ENCODE measurements at places on chromosomes 16 and 17.

GRCh38 chr17:72004011-72004427 lies 116.8 kb upstream of the SOX9 start:
- no peak for DNase-seq

DNA sequence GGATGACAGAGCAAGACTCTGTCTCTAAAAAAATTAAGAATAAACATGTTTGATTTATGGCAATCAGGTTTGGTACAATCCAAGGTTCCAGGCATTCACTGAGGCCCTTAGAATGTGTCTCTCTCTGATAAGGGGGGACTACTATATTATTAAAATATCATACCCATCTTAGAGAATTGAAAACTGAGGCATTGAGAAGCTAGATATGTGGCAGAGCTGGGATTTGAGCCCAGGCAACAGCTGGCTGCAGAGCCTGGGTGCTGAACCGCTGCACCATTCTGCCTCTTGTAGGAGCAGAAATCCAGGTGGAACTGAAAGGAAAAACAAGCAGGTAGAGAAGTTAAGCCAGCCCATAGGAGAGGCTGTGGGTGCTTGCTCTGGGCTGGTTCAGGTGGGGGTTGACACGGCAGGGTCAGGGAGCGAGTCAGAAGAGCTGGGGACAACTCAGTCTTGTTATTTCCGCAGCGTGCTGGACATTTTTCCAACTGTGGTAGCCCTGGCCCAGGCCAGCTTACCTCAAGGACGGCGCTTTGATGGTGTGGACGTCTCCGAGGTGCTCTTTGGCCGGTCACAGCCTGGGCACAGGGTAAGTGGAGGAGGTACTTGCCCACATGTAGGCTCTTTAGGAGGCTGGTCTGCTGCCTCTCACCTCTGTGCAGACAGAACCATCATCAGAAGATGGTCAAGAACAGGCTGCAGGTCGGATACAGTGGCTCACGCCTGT lies 62.5 kb downstream of the WIPI1 start:
- DNase-seq, result no peak

DNA sequence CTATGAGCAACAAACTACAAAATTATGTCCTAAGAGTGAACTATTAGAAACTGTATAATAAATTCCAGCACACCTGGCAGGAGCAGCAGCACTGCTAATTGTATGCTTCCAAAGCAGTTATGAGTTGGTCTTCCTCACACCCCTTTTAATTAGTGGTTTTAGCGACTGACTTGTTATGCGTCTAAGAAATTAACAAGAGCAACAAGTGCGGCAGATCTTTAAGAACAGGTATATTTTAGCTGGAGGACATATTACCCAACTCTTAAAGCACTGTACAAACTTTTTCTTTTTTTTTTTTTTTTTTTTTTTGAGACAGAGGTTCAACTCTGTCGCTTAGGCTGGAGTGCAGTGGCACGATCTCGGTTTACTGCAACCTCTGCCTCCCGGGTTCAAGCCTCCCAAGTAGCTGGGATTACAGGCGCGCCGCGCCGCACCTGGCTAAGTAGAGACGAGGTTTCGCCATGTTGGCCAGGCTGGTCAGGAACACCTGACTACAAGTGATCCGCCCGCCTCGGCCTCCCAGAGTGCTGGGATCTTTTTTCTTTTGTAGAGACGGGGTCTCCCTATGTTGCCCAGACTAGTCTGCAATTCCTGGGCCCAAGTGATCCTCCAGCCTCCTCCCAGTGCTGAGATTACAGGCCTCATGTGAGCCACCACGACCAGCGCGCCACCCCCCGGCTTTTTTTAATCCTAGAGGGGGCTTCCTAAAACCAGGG lies 1.6 kb upstream of the FBXL20 start:
- DNase-seq, result no peak

- DNase-seq, result peak; percentile 7
Observed at GRCh38 chr16:49856672-49857330, 889 bp upstream of the ZNF423 start.

- DNase-seq, result no peak
Observed at GRCh38 chr16:8722025-8722348, 47.6 kb downstream of the ABAT start.

DNA sequence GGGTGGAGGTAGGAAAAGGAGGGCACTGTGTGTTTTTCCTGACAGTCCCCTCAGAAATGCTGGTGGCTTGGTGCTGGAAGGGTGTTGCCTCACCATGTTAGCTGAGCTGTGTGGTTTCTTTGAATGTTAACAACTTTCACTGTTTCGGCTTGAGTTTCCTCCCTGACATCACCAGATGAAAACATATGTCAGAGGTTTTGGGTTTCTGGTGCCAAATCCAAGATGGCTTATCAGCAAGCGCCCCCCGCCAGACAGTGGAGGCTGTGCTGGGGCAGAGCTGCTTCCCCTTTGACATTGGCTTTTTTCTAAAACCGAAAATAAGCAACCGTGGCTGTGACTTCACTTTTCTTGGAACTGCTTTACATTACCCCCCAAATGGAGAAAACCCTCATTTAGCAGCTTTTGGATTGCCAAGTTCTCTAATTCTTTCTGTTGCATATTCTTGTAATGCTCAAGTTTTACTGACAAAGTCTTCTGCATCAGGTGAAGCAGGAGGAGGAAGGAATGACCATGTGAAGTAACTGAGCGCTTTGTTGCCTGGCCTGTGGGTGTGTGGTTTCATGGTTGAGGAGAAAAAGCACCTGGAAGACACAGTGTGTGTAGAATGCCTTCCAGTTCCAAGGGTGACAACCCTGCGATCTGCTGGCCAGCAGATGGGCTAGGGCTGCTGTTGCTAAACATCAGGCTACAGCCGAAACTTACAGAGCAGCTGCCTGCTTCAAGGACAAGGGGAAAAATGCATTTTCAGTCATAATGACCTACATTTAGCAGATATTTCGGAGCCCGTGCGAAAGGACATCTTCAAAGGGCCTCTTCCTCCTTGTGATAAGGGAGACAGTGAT lies 9.7 kb downstream of the RMI2 start:
- DNase-seq, result no peak

GRCh38 chr17:68605914-68606313 lies 4.7 kb upstream of the FAM20A start:
- DNase-seq, result no peak

GRCh38 chr16:4265676-4266075 lies 7.1 kb downstream of the TFAP4 start:
- no peak for DNase-seq

DNA sequence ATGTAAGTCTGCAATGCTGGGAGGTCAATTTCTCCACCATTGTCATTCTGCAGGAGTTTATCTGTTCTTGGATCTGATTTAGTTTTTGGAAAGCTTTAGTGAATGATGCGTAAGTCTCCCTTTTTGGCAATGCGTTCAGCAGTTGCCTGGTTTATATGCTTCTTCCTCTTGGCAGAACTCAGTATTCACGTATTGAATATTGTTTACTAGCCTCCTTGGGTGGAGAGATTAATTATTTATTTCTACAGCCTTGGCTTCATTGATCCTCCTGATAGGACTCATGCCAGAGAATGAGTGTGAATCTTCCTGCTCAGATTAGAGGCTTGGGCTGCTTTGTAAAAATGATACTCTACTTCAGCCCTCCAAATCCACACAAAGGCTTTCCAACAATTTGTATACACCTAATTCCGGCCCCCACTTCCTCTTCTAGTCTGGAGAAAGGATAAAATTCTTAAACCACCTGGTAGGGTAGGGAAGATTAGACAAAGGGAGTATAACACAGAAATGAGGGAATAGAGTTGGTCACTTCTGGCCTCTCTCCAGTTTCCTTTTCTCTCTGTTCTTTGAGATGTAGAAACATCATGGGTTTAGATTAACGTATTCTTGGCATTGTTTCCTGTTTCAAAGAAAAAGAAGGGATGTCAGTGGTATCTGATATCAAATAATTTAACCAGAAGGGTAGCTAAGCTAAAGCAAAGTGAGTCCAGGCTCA lies 929.8 kb downstream of the KCNJ2 start:
- DNase-seq, result no peak

DNA sequence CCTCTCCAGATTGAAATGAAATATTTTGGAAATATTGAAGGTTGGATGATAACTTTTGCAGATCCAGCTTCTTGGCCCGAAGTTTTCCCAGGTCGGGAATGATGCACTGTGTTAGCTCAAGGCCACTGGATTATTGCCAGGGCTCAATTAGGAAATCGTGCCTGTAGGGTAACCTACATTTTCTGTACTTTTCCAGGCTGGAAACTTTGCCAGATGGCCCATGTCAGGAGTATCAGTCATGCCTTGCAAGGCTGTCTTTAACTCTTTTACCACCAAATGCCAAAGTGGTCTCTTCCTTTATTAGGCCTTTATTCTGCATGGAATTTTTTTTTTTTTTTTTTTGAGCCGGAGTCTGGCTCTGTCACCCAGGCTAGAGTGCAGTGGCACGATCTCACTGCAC lies 8.9 kb upstream of the SEC14L1 start:
- DNase-seq, result no peak

DNA sequence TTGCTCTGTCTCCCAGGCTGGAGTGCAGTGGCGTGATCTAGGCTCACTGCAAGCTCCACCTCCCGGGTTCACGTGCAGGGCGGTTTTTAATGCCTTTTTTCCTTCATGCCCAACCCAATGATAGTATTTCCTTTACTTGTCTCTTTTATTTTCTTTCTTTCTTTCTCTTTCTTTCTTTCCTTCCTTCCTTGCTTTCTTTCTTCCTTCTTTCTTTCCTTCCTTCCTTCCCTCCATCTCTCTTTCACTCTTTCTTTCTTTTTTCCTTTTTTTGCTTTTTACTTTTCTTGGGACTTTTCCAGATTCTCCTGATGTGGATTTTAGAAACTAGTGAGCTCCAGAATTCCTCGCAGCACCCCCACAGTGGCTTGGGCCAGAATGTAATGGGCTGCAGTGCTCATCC lies 3.1 kb downstream of the MYH3 start:
- no peak for DNase-seq

GRCh38 chr17:13474073-13474800 lies 127.5 kb downstream of the HS3ST3A1 start:
- no peak for DNase-seq

- DNase-seq, result no peak
Observed at GRCh38 chr16:4272114-4272956, 488 bp downstream of the TFAP4 start.

GRCh38 chr17:2564877-2565276 lies 28.6 kb upstream of the PAFAH1B1 start:
- no peak for DNase-seq

DNA sequence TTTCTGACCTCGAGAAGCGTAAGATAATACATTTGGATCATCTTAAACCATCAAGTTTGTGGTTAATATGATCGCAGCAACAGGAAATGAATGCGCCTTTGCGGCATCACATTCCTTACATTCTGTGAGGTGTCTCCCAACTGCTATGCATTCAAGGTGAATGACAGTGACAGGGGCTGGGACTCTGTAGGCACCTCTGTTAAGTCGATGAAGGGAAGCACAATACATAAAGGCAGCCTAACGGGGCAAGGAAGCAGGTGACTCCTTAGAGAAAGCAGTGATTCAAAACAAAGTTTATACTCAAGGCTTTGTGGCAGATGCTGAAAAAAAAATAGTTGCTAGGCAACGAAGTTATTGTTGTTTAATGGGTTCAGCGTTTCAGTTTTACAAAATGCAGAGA lies 21.6 kb upstream of the EVPL start:
- no peak for DNase-seq

DNA sequence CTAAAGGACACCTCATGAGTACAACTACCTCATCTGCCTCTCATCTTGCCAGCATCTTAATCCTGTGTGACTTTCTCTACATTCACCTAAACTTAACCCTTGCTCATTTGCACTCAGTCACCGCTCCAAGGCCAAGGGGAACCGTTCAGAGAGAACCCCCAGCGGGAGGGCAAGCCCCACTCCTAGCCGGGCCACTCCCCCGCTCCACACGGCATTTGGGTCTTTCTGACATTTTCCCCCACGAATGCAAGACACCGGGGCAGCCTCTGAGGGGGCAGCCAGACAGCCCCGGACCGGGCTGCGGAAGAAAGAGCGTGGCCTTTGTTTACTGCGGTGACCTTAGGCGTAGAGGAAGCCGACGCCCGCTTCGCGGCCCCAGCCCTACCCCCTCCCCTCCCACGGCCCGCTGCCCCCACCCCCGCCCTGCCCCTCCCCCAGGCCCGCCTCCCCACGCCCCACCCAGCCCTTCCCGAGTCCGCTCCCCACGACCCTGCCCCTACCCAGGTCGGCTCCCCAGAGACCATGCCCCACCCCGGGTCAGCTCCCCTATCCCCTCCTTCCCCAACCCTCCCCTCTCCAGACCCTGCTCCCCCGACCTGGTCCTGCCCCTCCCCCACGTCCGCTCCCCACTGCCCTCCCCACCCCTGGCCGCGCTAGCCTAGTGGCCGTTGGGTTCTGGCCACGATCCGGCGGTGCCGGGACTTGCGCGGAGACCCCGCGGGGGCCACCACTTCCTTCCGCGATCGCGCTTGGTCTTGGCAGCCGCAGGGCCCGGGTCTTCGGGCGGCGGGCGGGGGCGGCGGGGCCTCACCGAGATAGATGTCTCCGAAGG lies 789 bp downstream of the CSNK1D start:
- DNase-seq, result no peak

All from epithelial cell of proximal tubule (primary cell).